NCI-H446 treated with DMSO at 0.1 percent for 48 hours (cell line): ENCODE measurements at places on chromosomes 2 and 18.
A peak's percentile ranks its signal among the peaks of the same experiment; 100 is the strongest.

DNA sequence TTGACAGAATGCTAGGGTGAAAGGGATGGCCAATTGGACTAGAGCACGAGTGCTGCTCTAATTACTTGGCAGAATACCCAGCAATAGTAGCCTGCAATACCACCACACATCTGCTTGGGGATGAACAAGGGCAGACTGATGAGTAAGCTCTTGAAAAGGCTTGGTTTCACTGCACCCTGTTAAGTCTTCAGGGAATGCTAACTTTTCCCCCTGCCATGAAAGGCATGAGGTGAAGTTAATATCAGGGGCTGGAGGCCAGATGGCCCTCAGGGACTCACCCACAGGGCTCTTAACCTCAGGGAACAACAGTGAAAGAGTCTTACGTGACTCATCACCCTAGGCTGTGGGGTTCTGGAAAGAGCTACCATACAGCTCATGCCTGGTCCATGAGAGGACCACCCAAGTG is 51.7 kb upstream of the MYL1 start:
- DNase-seq, result no peak

GRCh38 chr18:58105888-58106260 is 61.8 kb downstream of the NEDD4L start:
- peak; percentile 15 for DNase-seq

DNA sequence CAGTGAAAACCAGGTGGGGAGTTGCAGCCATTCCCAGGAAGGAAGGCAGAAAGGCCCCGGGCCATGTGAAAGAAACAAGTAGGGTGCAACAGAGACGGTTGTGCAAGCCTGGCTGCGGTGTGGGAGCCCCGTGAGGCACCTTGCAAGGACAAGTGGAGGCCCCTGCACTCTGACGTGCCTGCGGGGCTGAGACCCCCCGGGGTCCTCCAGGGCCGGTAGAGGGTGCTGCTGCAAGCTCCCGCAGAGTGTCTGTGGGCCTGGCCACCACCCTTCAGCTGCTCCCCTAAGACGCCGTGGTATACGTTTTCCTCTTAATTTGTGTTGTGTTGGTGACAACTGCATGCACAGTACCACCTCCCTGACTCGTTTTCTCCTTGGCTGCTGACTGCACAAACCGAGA is 27.4 kb upstream of the MC5R start:
- no peak for DNase-seq

GRCh38 chr2:161843936-161844335 is 219.7 kb downstream of the SLC4A10 start:
- DNase-seq, result no peak

DNA sequence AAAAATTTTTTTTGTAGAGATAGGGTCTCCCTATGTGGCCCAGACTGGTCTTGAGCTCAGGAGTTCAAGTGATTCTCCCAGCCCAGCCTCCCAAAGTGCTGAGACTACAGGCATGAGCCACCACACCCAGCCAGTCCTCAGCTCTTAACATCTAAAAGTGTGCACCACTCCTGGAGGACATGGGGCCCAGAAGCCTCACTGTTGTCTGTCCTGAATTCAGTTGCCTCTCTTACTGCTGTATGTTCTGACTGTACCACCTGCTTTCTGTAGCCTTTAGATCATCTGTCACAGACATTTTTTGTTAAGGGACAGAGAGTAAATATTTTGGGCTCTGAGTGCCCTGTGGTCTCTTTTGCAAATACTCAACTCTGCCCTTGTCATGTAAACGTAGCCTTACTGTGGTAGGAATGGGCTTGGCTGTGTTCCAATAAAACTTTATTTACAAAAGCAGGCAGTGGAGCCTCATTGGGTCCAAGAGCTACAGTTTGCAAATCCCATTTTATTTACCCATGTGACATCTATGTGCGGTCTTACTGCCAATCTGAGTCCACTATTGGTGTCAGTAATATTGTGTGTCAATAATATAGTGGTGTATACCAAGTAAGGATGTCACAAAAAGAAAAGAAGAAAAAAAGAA is 38.1 kb downstream of the TMEM37 start:
- no peak for DNase-seq

DNA sequence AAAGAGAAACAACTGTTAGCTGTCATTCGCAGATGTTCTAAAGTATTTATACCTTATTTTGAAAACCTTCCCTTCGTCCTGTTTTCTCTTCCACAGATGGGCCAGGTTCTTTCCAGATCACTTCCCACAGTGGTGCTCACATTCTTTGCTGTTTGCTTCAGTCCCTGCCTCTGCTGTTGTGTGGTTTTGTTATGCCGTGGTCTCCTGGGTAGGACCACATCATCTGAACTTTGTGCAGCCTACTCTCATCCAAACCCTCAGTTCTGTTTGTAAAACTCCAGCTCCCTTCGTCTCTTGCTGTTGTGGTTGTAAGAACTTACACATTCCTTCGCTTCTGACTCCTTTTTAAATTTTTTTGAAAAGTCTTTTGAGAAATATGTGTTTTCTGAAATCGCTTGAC is 38.1 kb downstream of the ZNF236 start:
- no peak for DNase-seq

GRCh38 chr2:61538920-61539520 is 864 bp upstream of the XPO1 start:
- peak; percentile 30 for DNase-seq

DNA sequence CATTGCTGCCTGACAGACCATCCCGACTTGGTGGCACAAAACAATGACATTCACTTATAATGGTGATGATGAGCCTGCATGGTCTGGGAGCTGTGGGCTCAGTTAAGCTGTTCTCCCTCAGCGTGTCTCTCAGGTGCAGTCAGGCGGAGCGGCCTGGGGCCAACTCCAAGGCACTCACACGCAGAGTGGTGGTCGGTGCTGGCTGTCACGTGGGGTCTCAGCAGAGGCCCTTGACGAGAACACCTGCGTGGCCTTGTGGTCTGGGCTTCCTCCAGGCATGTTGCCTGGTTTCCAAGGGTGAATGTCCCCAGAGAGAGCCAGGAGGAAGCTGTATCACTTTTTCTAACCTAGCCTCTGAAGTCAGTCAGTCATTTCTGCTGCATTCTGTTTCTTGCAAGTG is 29.8 kb downstream of the ARMC9 start:
- no peak for DNase-seq

GRCh38 chr2:108982259-108982679 is 6.8 kb downstream of the EDAR start:
- no peak for DNase-seq

- DNase-seq, result no peak
Measured at GRCh38 chr2:213733893-213734292, 449.6 kb downstream of the SPAG16 start.

DNA sequence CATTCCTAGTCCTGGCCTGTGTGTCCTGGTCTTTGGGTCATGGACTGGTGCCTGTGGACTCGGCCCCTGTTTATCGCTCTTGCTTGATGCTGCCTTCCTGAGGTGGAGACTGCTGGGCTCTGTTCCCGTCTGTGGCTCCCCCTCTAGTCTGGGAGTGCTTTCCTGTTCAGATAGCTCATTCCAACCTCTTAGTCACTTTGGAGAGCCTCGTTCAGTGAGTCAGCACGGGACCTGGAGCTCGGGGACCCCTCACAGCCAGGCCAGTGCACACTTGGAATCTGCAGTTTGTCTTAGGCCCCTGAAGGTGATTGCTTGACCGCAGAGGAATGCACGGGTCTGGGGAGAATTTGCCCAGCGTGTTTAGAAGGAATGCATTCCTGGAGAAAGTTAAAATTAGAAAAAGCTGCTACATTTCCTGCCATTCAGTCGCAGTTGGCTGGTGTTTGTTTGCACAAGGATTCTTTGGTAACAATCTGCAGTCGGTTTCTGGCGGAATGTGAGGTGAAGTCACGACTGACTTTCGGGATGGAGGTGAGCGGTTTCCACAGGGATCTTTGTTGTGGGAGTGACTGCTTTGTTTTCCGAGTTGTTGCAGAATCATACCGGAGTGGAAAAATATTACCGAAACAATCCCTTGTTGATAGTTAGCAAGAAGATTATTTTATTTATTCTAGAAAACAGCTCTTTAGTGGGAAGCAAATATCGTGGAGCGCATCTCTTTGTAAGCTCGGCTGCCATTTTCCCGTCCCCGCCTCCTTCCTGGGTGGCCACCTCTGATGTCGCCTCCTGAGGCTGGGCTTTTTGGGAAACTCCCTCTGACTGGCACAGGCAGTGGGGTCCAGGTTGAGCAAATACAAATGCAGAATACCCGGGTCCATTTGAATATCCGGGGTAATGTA is 29.6 kb downstream of the SH3BP4 start:
- DNase-seq, result peak; percentile 15

- no peak for DNase-seq
Measured at GRCh38 chr18:77151033-77151771, 18.6 kb upstream of the MBP start.

DNA sequence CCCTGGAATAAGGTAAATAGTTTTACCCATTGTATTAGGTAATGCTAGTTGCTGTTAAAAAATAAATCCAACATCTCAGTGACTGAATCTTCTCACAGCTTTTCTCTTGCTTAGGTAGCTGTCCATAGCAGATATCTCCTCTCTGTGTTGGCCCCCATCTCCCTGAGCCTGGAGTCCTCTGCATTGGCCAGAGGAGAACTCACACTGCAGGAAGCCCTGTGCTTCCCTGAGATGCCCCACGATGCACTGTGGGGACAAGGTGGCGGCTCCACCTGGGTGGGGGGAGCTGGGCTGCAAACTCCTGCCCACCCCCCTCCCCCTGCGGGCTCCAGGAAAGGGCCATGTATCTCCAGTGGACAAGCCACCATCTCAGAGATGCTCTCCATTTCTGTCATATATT is 80.4 kb upstream of the SALL3 start:
- DNase-seq, result no peak

DNA sequence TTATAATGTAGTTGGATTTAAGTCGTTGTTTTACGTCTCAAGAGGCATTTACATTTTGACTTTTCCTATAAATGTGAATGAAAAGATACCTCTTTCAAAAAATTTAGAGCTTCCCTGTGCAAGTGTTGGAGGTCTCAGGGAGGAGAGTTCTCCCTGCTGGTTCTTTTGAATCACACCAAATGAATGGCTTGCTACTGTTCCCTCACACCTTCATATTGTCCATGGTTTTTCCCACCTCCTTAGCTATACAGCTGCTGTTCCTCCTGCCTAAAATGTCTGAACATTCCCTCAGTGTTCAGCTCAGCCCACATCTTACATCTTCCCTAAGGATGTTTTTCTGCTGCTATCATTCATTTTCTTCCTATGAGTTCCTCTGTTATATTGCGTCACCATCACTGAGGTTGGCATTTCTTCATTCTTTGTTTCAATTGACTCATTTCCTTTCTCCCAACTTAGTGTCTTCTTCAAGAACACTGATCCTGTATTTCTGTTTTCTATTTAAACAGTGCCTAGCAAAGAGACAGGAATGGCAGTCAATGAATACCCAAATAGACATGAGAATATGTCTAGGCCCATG is 46.0 kb downstream of the COX7A2L start:
- no peak for DNase-seq

DNA sequence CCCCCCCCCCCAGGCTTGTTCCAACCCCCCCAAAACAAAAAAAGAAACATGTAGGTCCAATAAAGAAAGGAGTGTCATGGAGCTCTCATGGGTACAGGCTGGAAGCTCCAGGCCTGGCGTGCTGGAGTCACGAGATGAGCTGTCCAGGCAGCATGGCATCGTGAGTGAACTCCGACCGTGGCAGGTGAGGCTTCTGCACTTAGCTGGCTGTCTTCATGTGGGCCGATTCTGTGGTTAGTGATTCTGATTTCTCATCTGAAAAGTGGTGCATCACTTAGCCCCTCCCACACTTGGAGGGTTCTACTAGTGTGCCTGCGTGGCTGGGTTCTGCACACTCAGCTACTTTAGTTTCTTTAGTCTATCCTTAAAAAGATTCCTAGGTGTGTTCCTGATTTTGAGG is 126.4 kb upstream of the MGAT5 start:
- DNase-seq, result no peak

GRCh38 chr2:88320076-88320773 is 132.3 kb downstream of the FOXI3 start:
- no peak for DNase-seq

- DNase-seq, result no peak
Measured at GRCh38 chr2:43251171-43251731, 24.8 kb upstream of the ZFP36L2 start.

DNA sequence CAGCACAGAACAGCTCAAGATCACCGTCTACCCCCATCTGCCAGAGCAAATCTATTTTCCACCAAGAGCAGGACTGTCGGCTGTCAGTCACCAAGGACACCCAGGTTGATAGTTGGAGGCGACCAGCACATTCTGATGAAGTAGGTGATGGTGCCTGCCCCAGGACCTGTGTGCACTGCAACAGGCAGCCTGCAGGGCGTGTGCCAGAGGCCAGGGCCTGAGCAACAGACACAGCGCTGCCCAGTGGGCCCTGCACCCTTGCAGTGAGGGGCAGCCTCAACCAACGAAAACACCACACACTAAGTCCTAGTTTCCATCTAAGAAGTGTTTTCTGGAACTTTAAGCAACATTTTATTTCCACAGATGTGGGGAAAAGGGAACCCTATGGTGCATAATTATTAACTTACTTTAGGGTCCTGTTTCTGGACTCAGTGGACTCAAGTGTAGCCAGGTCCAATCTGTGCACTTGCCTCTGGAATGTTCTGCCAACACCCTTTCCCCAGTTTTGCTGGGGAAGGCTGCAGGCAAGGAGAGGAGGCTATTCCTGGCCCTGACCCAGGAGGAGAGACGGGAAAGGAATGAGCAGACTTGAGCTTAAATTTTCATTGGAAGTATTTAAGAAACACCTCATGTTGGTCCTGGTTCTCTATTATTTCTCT is 61.5 kb downstream of the ADNP2 start:
- DNase-seq, result no peak

GRCh38 chr2:105445976-105446375 is 47.1 kb upstream of the FHL2 start:
- no peak for DNase-seq

DNA sequence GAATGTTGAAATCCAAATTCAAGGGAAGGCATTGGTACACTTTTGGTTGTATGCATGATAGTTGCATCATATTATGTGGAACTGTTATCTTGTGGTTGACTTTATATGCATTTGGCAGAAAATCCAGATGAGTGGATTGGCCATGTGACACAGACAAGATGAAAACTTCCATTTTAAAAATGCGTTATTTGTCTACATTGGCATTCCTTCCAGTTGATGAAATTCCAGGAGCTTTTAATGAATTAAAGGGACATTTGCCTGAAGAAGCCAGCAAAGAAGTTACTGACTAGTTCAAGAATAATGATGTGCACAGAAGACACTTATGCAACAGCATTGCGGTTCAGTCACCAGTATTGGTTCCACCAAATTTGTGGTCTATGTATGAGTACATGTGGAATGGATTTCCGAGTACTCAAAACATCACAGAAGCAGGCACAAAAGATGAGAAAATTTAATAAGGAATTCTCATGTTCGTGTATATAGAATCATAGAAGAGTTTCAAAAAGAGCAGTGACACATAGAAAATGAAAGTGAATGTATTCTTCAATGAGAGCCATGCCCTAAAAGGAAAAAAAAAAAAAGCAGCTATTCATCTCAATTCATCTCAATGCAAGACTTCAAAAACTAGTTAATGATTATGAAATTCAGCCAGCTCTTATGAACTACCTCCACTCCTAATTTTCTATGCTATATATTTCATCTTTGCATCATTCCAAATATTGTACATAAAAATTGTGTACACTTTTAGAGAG is 232.1 kb downstream of the RBM43 start:
- DNase-seq, result no peak
